ENCODE measurements at places on chromosomes 6 and 20.

GRCh38 chr6:42762426-42762859, 16.5 kb upstream of the TBCC start:
- DNase-seq, result no peak

- DNase-seq, result no peak
Observed at GRCh38 chr6:106050538-106050937, 35.6 kb upstream of the PRDM1 start.

- DNase-seq, result no peak
Observed at GRCh38 chr6:156760377-156760776, 16.8 kb upstream of the ARID1B start.

DNA sequence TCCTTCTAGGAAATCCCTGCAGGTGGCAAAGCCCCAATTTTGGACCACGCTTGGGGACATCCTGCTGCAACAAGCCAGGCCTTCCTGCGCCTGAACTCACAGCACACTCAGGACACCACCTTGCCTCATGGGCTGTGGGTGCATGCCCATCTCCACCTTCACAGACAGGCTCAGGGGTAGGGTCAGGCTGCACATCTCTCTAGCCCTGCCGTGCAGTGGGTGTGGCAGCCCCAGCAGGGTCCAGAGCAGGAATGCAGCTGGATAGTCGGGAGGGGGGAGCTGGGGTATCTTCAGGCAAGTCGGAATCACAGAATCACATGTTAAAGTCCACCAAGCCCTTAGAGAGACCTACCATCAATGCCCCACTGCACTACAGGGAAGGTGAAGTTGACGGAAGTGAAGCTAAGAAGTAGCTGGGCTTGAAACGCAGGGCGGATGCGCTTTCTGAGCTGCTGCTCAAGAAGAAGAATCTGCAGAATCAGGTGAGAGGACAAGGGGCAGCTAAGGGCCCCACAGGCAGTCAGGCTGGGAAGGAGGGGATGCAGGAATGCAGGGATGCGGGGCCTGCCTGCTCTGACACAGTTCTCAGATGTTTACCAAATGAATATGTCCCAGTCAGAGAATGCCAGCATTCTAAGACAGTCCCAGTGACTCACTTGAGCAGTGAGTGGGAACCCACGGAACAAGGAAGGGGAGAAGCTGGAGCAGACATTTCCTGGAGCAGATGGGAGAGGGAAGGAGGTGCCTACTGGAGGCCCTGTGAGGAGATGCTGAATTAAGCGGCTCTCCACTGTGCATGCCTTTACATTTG, 11.3 kb downstream of the SERPINB6 start:
- no peak for DNase-seq

DNA sequence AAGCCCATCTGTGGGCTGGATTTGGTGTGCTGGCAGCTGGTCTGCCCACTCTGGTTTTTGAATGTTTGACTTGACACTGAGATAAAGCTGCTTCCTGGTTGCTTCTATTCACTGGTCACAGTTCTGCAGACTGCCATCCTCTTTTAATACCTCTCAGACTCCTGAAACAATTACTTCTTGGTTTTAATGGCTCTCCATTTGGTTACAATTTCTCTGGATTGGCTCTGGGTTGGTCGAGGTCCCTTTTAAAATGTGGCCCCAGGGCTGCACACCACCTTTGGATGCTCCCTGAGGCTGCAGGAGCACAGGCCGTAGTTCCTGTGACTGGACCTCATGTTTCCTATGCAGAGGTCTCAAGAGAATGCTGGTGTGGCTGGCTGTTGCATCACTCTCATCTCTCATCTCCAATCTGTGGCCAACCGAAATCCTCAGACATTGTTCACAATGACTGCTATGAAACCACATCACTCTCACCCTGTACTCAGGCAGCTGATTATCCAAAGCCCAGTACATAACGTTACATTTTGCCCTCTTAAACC, 98.5 kb downstream of the INSM1 start:
- DNase-seq, result no peak

DNA sequence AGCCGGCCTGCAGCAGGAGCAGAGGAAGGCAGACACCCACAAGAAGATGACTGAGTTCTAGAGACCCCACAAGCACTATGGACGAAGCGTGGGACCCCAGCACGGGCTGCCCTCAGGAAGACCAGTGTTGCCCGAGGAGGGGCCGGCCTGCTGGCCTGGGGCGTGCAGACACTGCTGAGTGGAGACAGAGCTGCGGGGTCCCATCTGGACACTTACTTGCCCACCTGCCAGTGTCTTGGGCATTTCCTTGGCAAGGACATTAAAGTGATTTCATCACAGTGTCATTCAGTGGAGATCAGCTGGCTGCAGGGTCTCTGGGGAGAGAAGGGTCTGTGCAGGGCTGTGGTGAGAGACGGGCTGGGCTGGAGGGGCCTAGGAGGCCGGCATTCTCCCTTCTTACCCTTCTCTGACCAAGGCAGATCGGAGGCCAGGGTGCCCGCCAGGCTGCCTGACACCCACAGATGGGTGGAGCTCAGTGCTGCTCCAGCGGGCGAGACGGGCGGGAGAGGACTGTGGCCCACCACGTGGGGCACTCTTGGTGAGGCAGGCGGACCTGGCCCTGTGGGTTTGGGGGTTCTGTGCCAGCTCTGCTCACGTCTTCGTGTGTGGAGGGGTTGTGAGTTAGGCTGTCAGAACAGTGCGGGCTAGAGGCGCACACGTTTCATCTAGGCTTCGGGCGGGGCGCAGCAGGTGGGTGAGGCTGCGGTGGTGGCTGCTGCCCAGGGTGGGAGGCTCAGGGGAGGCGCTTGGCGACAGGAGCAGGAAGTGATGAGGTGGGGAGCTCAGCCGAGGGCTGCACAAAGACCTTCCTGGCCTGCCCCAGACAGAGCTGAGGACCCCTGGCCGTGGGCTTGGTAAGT, at the start of gene LIME1:
LIME1 (plus strand) TSS at position 806 of the 860 bp plus-strand sequence. CDS start 886 bp downstream, outside the sequence.
- no peak for DNase-seq

- DNase-seq, result peak; percentile 72
Observed at GRCh38 chr20:36572701-36573102, 695 bp upstream of the TGIF2 start.

All from stimulated activated CD4-positive, alpha-beta T cell treated with anti-CD3 and anti-CD28 coated beads, Interleukin-15, amount 100 ng/mL, for 48 hours (primary cell).